GM13976 (cell line): ENCODE measurements at places on chromosomes 1 and 21.
A peak's percentile ranks its signal among the peaks of the same experiment; 100 is the strongest.

- DNase-seq = no peak
Observed at GRCh38 chr1:116919802-116920201, 10.1 kb downstream of the PTGFRN start.

DNA sequence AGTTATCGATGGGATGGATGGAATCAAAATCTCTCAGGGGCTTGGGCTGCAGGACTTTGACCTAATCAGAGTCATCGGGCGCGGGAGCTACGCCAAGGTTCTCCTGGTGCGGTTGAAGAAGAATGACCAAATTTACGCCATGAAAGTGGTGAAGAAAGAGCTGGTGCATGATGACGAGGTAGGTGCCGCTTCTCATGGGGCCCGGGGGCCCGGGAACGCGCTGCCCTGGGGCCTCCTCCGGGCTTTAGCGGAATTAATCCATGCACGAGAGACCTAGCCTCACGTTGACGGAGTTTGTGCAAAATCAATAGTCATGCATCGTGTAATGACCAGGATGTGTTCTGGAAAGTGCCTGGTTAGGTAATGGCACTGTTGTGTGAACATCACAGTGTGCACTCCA is 43.8 kb downstream of the FAAP20 start:
- no peak for DNase-seq

DNA sequence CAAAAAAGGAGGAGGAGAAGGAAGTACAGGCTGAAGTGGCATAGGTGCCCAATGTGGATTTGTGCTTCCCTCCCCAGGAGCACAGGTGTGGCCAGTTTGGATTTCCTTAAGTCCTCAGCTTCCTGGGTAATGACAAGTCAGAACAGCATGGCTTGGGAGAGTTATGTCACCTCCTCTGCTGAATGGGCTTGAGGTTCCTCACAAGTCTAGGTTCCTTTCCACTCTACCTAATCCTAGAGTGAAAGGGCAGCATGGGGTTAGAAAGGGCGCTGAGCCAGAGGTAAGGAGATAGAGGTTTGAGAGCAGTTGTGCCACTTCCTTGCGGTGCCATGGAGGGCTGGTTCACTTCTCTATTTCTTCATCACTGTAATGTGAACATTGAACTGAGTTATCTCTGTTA is 35.5 kb upstream of the IL20 start:
- DNase-seq = no peak

DNA sequence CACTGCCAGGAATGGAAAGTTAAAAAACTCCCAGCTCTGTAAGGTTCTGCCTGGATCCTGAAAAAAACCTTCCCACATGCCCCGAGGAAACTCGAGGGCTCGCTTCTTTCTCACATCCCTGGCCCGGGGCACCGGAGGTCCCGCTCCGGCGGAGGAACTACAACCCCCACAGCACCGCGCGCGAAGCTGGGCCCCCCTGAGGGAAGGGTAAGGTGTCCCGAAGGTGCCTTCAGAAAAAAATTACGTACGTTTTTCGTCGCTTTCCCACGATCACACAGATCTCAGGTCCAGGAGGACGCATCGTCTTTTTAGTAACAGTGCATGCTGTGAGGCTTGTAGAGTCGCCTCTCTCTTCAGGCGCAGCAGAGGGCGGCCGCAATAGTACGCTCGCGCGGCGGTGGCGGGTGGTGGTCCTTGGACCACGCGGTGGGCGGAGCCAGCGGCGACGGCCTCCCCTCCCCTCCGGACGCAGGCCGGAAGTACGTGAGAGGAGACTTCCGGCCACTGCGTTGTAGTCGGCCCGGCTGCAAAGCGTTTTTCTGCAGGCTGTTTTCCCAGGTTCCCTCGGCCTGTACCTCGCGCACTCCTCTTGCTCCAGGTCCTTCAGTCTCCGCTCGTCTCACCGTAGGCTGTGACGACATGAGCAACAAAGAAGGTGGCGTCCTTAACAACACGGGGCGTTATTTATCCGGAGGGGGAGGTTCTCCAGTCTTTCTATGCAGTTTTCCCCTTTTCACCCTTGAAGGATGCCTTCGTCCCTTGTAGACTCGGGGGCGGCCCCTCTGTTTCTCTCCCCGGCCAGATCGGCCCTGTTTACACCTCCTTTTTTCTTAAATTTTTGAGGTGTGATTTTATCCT is at the start of gene TSNAX:
TSS of gene TSNAX (plus strand) at position 498 of the 858 bp plus-strand sequence. CDS start at position 640, 142 bp downstream.
- peak; percentile 94 for DNase-seq

- DNase-seq = no peak
Observed at GRCh38 chr1:109239047-109239408, 10.3 kb upstream of the CELSR2 start.
